Parietal lobe (tissue), 2 donors: ENCODE measurements at places on chromosomes 2 and 18. TPM values are rescaled to one million over a fixed set of nuclear protein-coding genes. Genes with fewer than 3 reads are reported as not detected.

CNDP1 gene
- 1.9 TPM for total RNA-seq

TUBB8B gene
- total RNA-seq, result not detected

CFC1 gene
- total RNA-seq, result not detected

MC5R gene
- 5.0 TPM for total RNA-seq

IL36RN gene
- total RNA-seq, result not detected

SRD5A2 gene
- total RNA-seq, result not detected

CFAP53 gene
- 1.6 TPM for total RNA-seq

ZDBF2 gene
- total RNA-seq, result 34.4 TPM

HOXD11 gene
- total RNA-seq, result not detected

MAP3K19 gene
- total RNA-seq, result 1.6 TPM

HAUS1 gene
- total RNA-seq, result 37.9 TPM

KANSL1L gene
- total RNA-seq, result 96.4 TPM

TMEM198 gene
- total RNA-seq, result 15.7 TPM

TTR gene
- 3.1 TPM for total RNA-seq

ANTXR1 gene
- 31.9 TPM for total RNA-seq

EML6 gene
- total RNA-seq, result 23.8 TPM

CPLX4 gene
- total RNA-seq, result not detected

OBSL1 gene
- total RNA-seq, result 79.5 TPM

EVX2 gene
- total RNA-seq, result not detected

QPCT gene
- total RNA-seq, result 10.3 TPM

CNGA3 gene
- total RNA-seq, result 6.3 TPM

ATP8B1 gene
- total RNA-seq, result 3.1 TPM

SERPINB3 gene
- total RNA-seq, result not detected

RASGRP3 gene
- total RNA-seq, result 12.2 TPM

LRRC30 gene
- total RNA-seq, result not detected

MYO1B gene
- 75.4 TPM for total RNA-seq

TCF23 gene
- total RNA-seq, result not detected

TRIM54 gene
- total RNA-seq, result not detected

NOL4 gene
- 160 TPM for total RNA-seq

TOGARAM2 gene
- under 0.01 TPM for total RNA-seq

COBLL1 gene
- total RNA-seq, result 13.8 TPM

DCC gene
- 24.1 TPM for total RNA-seq

SLC16A14 gene
- total RNA-seq, result 49.5 TPM

HOXD10 gene
- total RNA-seq, result not detected

IKZF2 gene
- total RNA-seq, result 19.7 TPM

TMEM169 gene
- 19.1 TPM for total RNA-seq

CLIP4 gene
- 51.3 TPM for total RNA-seq

C2orf42 gene
- total RNA-seq, result 30.4 TPM

CTNNA2 gene
- total RNA-seq, result 249 TPM

CLHC1 gene
- 56.7 TPM for total RNA-seq

TNFRSF11A gene
- 0.63 TPM for total RNA-seq

AQP12B gene
- total RNA-seq, result not detected

FOXI3 gene
- total RNA-seq, result 0.63 TPM

DNER gene
- total RNA-seq, result 93.3 TPM

PROKR1 gene
- total RNA-seq, result 2.8 TPM

RAB3GAP1 gene
- 86.4 TPM for total RNA-seq

TDRD15 gene
- not detected for total RNA-seq

GULP1 gene
- total RNA-seq, result 54.1 TPM

PLGLB1 gene
- total RNA-seq, result 44.1 TPM

THOC1 gene
- total RNA-seq, result 193 TPM

ATIC gene
- 36.9 TPM for total RNA-seq

C18orf54 gene
- 13.5 TPM for total RNA-seq
